GM20000 (cell line): ENCODE measurements at places on chromosomes 5 and 9.

DNA sequence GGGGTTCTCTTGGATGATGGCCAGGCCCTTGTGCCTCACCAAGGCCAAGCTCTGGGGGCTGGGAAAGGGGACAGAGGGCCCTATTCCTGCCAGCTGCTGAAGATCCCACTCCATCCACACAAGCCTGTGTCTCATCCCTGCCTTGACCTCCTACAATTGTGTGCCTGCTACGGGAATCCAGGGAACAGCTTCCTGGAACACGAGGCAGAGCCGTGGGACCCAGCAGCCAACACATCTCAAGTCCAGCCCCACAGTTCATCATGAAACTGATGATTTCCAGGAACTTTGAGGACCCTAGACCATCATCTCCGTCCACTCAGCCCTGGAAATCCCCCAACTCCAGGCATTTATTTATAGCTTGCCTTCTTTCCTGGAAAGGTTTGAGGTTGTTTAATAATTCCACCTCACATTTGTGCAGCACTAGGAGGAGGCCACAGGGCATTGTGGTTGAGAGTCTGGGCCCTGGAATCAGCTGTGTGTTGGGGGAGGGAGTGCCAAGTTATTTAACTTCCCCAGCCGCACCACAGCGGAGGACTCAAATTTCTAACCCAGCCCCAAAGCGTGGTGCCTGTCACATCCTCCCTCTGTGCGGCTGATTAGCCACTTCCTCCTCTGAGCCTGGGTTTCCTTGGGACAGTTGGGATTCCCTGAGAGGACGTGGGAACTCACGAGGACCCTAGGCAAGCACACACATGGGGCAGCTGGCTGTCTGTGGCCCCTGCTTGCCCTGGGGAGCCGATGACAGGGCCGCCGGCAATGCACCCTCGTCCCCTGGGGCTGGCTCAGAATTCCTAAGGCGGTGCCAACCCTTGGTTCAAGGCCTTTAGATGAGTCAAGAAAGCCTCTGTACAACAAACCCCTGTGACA lies 58.2 kb upstream of the GGTA1 start:
- peak; percentile 55 for DNase-seq

DNA sequence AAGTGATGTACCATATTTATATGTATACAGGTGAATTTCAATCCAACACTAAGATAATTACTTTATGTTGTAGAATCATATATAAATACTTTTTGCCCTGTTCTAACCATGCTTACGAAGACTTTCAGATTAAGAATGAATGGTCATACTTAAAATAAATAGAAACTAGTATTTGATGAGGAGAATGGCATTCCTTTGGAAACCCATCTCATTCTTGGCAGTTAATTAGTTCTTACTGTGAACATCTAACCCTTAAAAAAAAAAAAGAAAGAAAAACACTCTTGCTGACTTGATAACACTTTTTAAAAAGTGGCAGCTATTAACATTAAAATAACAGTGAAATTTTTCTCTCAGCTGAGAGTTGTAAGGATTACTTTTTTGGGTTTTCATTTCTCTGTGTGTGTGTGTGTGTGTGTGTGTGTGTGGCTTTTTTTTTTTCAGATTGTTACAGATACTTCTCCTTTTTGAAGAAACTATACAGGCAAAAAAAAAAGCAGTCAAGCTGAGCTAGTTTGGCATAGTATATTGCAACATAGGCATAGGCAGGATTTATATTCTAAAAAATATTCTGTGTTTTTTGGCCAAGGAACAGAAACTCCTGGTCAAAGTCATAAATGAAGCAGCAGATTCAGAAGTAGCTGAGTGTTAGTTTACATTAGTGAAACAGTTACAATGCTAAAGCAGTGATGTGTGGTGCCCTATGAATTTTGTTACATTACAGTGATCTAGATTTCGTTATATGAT lies 163.5 kb downstream of the CD180 start:
- no peak for DNase-seq

DNA sequence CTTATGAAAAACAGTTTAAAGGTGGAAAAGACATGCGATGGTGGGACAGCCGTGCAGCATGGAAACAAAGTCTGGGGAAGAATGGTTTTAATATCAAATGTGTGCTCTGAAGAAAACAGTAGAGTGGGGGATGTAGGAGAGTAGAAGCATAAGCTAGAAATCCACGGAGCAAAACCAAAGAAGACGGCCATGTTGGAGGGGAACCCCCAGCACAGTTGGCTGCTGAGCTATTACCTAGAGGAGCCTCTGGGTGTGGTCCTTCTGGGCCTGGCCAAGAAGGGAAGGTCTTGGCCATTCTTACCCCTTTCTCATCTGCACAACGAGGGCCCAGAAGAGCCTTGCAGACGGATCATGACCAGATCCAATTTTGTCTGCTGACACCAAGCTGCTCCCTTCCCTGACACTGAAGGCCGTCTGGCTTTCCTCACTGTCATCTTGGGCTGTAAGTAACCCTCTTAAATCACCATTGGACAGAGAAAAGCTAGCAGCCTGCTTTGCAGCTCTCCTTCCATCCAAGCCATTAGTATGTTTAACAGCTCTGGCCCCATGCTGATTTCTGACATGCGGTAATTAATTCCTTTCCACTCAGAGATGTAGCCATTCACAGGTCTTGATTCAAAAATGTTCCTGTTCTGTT lies 189.5 kb downstream of the SEC61B start:
- DNase-seq = no peak

GRCh38 chr5:171494452-171495121 lies 75.1 kb downstream of the FGF18 start:
- no peak for DNase-seq
